Mesothelial cell of epicardium (in vitro differentiated cells): ENCODE measurements at places on chromosomes 13 and 19.

- DNase-seq, result no peak
Measured at GRCh38 chr19:33492951-33493350, 28.6 kb downstream of the PEPD start.

DNA sequence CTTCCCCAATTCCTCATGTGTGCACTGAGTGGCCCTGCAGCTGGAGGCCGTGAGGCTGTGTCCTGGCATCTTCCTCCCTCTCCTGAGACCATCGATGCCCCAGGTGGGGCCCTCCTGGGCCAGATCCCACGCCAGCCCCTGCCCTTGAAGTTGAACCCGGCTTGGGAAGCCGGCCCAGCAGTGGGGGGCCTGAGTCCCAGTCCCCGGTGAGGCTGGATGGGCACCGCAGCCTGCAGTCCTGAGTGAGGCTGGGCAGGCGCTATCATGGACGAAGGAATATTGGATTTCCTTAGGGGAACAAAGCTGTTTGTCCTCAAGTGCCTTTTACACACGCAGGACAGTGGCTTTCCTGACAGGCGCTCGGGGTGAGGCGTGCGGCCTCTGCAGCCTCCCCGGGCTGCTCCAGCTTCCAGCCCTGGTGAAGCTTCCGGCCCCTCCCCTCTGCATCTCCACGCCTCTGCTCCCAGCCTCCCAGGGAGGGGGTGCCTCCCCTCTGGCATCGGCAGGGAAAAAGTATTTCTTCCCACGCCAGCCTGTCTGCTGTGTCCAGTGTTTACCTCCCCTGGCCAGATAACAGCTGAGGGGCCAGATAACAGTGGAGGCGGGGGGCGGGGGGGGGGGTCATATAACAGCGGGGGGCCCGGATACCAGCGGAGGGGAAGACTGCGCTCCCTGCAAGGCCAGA is 159.5 kb downstream of the KDM4B start:
- no peak for DNase-seq

DNA sequence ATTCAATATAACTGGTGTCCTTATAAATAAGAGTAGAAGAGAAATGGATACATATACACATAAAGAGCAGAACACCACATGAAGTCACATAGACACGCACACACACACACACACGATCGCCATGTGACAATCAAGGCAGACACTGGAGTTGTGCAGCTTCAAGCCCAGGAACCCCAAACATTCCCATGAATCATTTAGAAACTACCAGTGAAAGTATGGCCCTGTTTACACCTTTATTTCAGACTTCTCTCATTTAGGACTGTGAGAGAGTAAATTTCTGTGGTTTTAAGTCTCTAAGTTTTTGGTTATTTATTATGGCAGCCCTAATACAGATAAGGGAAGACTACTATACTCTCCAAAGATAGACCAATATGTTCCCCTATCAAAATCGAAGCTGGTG is 20.4 kb upstream of the TNFSF13B start:
- DNase-seq, result no peak

DNA sequence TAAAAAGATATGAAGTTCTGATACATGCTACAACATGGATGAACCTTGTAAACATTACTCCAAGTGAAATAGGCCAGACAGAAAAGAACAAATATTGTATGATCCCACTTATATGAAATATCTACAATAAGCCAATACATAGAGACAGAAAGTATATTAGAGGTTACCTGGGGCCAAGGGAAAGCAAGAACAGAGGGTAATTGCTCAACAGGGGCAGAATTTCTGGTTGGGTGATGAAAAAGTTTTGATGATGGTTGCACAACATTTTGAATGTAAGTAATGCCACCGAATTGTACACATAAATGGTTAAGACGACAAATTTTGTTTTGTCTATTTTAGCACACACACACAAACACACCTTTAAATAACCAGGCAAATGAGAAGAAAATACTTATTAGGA is 268.4 kb downstream of the FOXO1 start:
- DNase-seq, result no peak

GRCh38 chr19:1041835-1042685 is 2.2 kb downstream of the ABCA7 start:
- DNase-seq, result no peak

DNA sequence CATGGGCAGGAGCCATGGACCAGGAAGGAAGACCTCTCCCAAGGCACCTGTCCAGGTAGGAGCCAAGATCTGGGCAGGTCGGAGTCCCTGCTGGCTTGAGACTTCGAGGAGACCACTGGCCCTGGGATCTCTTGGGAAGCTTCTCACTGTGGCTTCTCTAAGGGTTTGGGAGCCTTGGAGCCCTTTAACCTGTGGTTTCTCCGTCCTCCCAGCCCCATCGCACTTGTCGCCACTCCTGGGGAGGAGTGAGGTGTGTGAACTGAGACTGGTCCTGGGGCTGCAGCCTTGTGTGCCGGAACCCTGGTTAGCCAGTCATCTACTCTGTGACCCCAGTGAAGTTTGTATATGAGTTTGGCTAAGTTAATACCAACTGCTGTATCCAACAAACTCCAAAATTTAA is 8.2 kb downstream of the ZNF805 start:
- no peak for DNase-seq
